ENCODE measurements at places on chromosomes 3 and 15.
A peak's percentile ranks its signal among the peaks of the same experiment; 100 is the strongest.

- no peak for DNase-seq
Measured at GRCh38 chr3:37586280-37586679, 275.4 kb upstream of the CTDSPL start.

GRCh38 chr3:189602471-189602870, 28.7 kb upstream of the TP63 start:
- DNase-seq = no peak

DNA sequence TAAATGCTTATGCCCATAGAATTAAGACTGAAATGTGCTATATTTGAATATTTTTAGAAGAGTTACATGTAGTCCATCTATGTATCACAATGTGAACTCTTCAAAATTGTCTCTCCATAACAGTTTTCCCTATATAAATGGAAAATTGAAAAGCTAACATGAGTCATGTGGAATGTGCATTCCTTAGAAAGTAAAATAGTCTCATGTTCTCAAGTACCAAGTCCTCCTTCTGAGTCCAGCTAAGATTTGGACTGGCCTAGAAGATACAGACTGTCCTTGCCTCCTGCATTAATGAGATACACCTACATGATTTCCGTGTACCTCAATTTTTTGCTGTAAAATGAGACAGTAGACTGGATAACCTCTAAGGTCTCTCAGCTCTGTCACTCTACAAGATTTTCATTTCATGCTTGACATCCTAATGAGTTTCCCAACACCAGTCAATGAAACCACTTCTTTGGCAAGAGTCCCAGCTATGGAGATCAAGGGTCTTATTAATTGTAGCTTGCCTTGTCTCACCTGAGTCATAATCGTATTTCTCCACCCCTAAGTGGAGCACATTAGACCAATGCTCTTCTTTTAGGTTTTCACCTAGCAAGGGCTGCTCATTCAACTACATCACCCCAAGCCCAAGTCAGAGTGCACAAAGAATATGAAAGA, 350.6 kb upstream of the IL12A start:
- no peak for DNase-seq

DNA sequence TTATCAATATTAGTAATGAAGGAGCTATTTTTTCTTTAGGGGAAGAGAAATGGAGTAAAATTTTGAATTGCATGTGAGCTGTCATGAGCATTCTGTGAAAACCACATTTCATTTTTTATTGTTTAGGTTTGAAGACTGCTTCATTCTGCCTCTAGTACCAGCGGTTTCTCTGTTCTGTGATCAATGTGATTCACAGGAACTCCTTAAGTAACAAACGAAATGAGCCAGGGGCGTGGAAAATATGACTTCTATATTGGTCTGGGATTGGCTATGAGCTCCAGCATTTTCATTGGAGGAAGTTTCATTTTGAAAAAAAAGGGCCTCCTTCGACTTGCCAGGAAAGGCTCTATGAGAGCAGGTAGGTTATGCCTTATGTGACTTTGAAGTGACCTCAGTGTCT, 13.0 kb downstream of the NIPA2 start:
- no peak for DNase-seq

- DNase-seq = no peak
Measured at GRCh38 chr3:97510795-97511194, 253.8 kb upstream of the ARL6 start.

GRCh38 chr15:50675535-50676144, 11.0 kb downstream of the TRPM7 start:
- no peak for DNase-seq

DNA sequence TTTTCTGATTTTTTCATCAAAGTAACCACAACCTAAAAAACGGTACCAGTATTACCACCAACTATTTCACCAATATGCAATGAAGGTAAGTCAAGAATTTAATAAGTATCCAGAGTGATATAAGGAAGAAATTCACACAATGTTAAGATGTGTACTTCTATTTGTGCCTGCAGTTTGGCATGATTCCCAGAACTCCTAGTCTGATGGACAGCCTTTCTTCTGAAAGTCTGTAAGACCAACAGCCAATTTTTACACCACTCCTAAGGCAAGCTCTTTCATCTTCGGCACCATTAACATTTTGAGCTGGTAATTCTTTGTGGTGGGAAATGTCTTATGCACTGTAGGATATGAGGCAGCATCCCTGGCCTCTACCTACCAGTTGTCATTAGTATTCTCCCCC, 108.3 kb downstream of the VPS13C start:
- no peak for DNase-seq

GRCh38 chr3:181794011-181794790, 82.5 kb downstream of the SOX2 start:
- no peak for DNase-seq

- DNase-seq = no peak
Measured at GRCh38 chr3:120093119-120093910, 932 bp downstream of the GSK3B start.

DNA sequence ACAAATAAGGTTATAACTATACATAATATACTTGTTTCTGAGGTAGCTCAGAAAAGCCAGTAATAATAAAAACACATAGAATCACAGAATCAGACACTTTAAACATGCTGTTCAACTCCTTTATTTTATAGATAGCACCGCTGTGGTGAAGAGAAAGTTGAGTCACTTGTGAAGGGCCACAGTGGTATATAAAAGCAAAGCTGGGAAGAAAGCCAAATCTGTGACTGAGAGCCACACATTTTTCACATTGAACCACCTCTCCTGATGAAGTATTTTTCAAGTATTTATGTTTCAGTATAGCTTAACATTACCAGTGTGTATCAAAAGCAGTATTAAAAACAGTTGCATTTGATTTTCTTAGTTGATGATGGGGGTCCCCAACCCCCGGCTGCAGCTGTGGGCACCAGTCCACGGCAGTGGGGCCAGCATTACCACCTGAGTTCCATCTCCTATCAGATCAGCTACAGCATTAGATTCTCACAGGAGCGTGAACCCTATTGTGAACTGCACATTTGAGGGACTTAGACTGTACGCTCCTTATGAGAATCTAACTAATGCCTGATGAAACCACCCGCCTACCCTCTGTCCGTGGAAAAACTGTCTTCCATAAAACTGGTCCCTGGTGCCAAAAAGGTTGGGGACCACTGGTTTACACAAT, 46.2 kb downstream of the TBL1XR1 start:
- no peak for DNase-seq

DNA sequence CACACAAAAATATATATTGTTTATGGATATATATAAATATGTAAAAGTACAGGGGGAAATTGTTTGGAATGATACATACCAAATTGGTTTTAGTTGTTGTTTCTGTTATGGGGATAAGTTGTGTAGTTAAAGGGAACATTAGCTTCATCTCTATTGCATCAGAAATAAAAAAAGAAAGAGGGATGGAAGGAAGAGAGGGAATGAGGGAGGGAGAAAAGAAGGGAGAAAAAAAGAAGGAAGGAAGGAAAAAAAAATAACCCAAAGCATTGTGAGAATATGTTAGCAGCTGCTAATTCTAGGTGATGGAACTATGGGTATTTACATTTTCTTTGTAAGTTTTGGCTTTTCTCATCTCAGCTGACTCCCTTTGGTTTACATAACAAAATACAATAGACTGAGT, 1.3 kb downstream of the CCR8 start:
- no peak for DNase-seq

DNA sequence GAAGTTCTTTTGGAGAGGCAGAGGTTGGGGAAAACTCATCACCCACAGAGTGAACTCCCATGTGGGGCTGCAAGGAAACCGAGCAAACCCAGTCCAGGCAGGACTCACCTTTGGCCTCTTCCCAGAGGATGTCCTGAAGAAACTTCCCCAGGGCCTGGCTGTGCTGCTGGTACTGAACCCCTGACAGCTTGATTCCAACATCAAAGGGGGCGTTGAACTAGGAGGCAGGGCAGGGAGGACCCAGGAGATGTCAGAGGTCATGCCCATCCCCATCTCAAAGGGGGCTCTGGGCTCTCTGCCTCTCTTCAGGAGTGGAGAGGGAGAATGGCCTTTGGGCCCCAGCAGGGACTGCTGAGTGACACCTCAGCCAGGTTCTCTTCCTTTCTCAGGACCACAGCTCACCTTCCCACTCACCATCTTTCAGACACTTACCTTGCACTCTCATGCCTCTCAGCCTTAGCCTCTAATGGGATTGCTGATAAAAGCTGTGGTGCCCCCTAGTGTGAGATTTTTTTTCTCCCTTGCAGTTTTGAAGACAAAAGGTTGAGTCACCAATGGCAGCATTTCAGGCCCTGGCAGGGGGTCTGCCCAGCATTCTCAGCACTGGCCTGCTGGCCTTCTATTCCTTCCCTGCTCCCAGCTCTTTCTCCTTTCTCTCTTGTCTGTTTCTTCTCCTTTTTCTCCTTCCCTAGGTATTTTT, 6.0 kb downstream of the GHRL start:
- peak; percentile 15 for DNase-seq
